ENCODE measurements at places on chromosomes 2 and 18.

GRCh38 chr2:42754021-42754775 lies 9.7 kb downstream of the OXER1 start:
- peak; percentile 29 for DNase-seq

- DNase-seq, result no peak
Observed at GRCh38 chr2:204026294-204026693, 89.7 kb downstream of the ICOS start.

DNA sequence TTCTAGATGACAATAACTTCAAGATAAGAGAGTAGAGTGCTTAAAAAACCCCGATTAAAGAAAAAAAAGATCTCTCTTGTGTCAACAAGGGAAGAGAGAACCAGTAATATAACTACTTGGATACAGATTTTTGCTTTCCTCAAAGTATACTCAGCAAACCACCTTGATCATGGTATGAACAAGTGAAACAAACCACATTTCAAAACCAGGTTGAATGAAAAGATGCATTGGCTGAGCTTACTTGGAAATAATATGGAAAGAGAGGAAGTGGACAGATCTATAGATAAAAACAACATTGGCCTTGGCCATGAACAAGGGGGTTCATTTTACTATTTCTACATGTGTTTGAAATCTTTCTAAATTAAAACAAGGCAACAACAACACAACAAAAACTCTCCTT lies 50.1 kb downstream of the ATP8B1 start:
- DNase-seq, result no peak

GRCh38 chr2:86193901-86194567 lies 1.2 kb downstream of the IMMT start:
- no peak for DNase-seq

Measured in NCI-H2107 (cell line).